ENCODE measurements at places on chromosomes 3 and 15.

DNA sequence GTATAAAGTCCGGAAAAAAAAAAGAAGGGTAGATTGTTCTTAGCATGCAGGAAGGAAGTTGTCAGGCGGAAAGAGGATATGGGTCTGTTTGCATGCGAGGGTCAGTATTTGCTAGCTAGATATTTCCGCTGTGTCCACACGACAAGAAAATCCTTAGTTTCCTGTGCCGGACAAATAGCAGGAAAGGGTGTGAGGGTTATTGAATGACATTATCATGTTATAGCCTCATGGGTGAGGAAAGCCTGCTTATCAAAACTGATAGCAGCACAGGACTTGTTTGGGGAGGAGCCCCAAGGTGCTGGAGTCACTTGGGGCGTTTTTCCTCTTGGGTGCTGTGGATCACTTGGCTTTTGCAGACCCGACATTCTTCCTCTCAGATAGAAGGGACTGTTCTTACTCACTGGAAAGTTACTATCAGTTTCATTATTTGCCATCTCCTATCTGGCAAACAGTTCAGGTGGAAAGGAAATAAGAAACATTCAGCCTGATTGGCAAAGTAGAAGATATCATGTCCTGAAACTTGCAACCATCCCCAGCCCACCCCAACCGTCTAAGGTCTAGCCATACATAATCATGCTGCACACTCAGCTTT lies 127.2 kb upstream of the DPH6 start:
- no peak for DNase-seq

- no peak for DNase-seq
Observed at GRCh38 chr3:179035232-179035631, 36.4 kb downstream of the ZMAT3 start.

- no peak for DNase-seq
Observed at GRCh38 chr3:45950686-45951600, 7.7 kb downstream of the CXCR6 start.

DNA sequence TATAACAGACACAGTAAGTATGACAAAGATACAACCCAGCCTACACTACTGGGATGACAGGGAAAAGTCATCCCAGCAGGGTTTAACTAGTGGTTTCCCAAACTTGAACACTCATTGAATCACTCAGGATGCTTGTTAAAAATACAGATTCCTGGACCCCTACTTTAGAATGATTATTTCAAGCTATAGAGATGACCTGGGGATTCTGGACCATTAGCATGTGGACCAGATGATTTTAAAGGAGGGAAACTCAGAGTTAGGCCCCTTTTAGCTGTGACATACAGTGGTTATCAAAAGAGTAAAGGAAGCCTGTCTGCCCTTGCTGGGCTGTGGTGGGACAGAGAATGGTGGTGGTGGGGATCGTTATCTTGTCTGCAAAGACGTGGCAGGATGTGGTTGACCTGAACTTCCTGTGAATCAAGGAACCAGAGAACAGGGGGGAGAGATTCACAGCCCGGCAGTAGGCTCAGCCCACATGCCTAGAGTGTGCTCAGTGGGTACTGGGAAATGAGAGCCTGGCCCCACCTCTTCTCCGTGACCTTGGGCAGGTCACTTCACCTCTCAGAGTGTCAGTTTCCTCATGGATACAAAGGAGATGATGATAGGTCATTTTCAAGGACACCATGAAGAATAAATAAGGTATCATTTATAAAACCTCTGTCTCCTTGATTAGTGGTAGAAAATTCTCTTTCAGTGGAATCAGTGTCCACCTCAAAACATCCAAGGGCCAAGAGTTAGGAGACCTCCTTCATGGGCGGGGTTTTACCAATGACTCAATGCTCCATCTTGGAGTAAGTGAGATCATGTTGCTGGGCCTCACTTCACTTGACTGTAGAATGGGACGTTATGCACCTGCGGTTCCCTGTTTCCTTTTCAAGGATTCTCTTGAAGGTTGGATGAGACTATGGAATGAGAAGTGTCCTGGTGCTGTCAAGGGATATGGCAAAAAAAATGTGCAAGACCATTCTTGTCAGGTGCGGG lies 306.5 kb downstream of the RPLP1 start:
- DNase-seq, result peak; percentile 33

GRCh38 chr15:37574985-37575384 lies 359.5 kb upstream of the TMCO5A start:
- no peak for DNase-seq

Measured in esophagus squamous epithelium (tissue), 5 donors.